ENCODE measurements at places on chromosomes 12 and 14.

- DNase-seq: no peak
Measured at GRCh38 chr12:30395190-30395589, 300.5 kb downstream of the IPO8 start.

GRCh38 chr14:74267588-74267987, 28.3 kb downstream of the VSX2 start:
- no peak for DNase-seq

DNA sequence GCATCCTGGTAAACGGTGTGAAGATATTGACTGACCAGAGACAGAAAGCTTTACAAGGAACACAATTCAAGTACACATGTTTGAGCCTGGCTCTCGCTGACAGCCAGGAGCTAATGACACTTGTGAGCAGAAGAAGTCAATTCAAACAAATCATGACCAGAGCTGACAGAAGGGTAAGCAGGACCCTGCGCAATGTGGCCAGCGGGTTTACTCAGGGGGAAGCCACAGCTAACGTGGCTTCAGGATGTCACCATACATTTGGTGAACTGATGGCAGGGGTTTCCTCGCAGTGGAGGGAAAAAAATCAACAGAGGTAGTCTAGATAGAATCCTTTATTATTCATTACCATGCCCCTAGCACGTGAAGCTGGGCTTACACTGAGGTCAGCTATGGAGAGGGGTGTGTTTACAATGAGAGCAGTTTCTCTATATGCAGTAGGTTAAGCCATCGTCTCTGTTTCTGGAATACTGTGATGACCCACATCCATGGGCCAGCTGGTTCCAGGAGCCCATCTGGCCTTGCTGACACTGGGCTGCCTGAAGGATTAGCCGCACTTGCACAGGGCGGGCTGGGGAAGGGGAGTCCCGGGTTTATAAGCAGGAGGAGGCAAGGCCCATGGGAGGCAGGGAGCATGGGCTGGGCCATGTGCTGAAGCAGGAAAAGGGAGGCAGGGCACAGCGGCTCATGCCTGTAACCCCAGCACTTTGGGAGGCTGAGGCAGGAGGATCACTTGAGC, 198.2 kb upstream of the PRMT8 start:
- DNase-seq: no peak

- DNase-seq: no peak
Measured at GRCh38 chr14:87873741-87874140, 119.2 kb downstream of the GALC start.

DNA sequence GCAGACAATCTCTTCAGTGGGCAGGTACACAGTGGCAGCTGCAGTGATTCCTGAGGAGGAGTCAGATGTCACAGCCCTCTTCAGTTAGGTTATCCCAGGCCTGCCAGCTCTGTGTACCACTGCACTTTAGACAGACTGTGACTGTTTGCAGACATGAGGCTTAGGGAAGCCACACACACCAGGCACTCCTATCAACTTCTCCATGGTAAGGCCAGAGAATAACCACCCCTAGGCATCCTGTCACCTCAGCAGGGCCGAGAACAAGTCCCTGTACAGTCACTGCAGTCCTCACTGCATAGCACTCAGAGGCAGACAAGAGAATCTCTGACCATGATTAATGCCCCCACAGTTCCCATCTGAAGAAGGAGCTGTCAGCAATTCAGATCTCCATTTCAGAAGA, 296.5 kb downstream of the GALC start:
- DNase-seq: peak; percentile 11

DNA sequence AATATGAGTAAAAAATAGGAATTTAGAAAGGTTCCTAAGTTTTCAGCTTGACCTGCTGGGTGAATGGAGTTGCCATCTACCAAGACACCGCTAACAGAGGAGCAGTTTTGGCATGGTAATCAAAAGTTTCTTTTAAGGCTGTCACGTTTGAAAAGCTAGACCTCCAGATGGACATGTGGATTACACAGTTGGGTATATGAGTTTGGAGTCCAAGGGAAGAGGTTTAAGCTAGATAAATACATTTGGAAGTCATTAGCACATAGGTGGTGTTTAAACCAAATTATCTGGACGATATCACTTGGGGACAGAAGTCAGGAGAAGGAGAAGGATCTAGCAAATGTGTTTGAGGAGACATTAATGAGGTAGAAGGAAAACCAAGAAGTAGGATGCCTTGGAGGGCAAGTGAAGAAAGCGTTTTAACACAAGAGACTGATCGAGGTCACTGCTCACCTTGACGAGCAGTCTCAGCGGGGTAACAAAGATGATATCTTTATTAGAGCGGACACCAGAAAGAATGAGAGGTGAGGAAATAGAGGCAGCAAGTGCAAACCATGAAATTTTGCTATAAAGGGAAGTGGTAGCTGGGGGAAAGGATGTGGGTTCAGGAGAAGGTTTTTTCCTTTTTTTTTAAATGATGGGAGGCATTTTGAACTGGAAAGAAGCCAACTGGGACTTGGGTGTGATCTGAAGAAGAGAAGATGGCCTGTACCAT, 17.6 kb downstream of the PNP start:
- no peak for DNase-seq

- no peak for DNase-seq
Measured at GRCh38 chr12:96720363-96720705, 186.7 kb upstream of the NEDD1 start.

GRCh38 chr12:26406391-26406790, 211.0 kb downstream of the SSPN start:
- DNase-seq: no peak

- no peak for DNase-seq
Measured at GRCh38 chr12:79945433-79945832, 10.5 kb upstream of the PPP1R12A start.

GRCh38 chr14:25630447-25630846, 580.5 kb upstream of the STXBP6 start:
- DNase-seq: no peak

DNA sequence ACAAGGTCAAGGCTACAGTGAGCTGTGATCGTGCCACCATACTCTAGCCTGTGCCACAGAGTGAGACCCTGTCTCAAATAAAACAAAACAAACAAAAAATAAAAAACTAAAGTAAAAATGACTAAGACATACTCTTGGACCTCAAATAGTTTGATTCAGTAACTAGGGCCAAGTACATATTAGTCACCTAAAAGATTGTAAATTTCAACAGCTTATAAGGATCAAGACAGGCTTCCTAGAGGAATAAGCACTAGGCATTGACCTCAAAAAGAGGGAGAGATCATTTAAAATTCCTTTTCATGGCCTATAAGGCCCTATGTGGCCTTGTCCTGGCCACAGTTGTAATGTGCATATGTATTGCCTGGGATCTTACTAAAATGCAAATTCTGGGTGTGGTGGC, 46.0 kb upstream of the CHST11 start:
- no peak for DNase-seq

GRCh38 chr14:23941230-23941629, 12.3 kb upstream of the DHRS4 start:
- no peak for DNase-seq

DNA sequence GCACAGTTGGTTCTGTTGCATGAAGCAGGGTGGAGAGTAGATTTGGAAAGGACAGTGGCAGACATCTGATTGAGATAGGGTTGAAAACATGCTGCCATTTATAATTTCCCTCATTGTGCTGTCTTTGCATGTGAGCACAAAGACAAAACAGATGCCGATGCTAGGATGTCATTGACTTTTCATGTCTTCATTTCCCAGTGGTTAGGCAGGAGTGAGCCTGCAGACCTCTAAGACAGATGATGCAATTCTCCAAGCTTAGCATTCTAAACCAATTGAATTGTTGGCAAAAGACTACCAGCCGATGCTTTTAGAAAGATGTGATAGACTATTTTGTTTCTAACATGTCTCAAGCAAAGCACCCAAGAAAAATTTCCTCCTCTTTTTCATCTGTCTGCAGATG, 37.1 kb upstream of the PELI2 start:
- no peak for DNase-seq

DNA sequence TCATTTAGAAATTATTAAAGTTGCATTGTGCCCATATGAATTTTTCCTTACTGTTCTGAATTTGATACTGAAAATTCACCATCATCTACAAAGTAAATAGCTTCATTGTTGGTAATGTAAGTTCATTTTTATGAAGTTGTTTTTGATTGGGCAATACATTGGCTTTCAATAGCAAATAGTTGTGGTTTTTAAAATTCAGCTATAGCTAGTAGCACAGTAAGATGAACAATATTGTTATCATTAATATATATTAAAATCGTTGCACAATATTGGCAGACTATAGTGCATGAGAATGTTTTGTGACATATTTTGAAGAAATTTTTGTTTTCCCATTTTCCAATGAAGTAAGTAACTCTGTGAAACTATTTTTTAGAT, 575.0 kb downstream of the PRKD1 start:
- DNase-seq: no peak

DNA sequence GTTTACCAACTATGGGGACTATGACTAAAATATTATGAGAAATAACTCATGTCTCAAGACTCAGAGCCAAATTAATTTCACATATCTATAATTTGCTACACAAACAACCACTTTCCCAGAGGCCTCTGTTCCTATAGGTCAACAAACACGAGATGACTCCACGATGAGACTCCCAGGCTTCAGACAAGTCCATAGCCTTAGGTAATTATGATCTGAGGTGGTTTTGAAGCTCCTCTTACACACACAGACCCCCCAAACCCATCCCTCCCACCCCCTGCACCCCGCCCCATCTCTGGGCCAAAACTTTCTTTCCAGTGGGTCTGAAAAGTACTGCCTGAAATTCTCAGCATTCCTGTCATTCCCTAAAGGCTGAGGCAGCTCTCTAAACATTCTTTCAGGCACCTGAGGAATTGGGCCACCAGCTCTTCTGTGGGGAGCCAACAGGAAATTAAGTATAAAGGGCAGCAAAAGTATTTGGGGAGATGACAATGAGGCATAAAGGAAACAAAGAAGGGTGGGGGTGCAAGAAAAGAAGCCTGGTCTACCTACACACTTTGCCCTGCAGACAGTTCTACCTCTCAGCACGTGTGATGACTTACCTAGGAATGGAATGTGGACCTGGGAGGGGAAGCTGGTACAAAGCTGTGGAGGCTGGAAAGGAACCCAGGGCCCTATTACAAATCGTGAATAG, 143.6 kb downstream of the PAWR start:
- no peak for DNase-seq

GRCh38 chr12:111320258-111321050, 48.4 kb downstream of the PHETA1 start:
- DNase-seq: no peak

GRCh38 chr14:77085538-77085937, 12.5 kb upstream of the CIPC start:
- DNase-seq: no peak

DNA sequence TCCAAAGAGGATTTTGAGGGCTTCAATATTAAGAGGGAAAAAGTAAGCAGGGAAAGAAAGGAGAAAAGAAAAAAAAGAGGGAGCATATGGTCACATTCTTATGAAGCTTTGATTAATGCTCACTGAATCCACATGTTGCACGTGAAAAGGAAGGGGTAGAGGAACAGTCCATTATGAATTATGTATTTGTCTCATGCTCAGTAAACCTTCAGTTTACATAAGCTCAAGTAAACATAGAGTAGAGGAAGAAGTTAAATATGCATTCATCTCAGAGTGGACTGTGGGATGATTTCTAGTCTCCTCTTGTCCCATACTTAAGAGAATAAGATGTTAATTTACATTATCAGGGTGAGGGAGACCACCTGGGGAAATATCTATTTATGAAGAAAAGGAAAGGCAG, 334.5 kb downstream of the IPO8 start:
- DNase-seq: no peak

DNA sequence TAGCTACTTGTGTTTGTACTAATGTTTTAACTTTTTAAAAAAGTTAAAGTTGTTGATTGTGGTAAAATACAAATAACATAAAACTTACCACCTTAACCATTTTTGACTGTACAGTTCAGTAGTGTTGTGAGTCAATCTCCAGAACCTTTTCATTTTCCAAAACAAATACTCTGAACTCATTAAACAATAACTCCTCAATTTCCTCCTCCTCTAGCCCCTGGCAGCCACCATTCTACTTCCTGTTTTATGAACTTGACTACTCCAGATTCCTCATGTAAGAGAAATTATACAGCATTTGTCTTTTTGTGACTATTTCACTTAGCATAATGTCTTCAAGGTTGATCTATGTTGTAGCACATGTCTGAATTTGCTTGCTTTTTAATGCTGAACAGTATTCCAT, 299.1 kb upstream of the AMIGO2 start:
- DNase-seq: no peak

DNA sequence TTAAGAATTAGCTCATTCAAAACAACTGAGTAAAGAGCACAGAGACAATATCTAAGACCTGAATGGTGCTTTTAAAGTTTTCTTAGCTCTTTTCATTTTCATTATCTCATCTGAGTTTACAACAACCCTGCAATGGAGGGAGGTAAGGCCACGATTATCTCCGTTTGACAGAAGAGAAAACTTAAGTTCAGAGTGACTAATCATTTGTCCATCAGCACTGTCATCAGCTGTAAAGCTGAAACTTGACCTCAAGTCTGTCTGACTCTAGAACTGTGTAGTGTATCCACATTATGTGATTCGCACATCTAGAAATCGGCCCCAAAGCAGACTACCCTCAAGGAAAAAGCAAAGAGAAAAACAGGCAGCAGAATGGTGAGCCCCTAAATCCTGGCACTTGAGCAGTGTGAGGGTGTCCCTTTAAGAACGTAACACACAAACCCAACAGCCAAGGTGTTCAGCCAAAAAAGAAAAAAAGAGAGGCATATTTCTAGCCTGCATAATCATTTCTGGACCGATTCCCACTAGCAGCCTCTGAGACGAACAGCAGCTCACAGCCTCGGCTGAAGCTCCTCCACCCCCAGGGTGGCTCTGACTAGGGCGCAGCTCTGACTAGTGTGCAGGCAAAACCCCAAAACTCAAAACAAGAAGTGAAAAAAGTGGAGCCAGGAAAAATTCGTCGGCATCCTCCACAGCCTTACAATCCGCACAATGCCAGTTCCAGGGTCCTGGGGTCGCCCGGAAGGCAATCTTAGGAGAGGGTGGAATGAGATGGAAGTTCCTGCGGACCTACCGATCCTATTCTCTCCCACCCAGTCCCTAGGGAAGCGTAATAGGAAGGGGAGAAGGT, 1.6 kb downstream of the STXBP6 start:
- no peak for DNase-seq

DNA sequence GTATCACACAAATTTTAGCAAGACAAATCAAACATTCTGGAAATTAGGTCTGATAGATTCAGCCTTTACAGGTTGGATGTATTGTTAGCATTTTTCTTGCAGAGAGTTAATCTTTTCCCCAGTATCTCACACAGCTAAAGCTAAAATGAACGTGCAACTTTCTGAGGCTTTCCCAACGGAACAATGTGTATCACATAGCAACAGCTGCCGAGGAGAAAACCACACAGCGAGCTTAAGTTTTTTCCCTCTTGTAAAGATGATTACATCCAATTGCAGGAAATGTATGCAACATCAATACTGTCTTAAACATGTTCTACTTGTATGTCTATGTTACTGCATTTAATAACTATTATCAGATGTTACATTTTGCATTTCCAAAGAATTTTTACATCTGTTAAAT, 182.2 kb downstream of the CCDC59 start:
- DNase-seq: no peak

- DNase-seq: peak; percentile 51
Measured at GRCh38 chr14:65164068-65164824, 61.9 kb upstream of the MAX start.

Data from NCI-H187 treated with DMSO at 0.1 percent for 48 hours (cell line).